AG08396 (cell line): ENCODE measurements at places on chromosomes 12 and 14.
A peak's percentile ranks its signal among the peaks of the same experiment; 100 is the strongest.

GRCh38 chr14:35682802-35683201 is 126.3 kb downstream of the RALGAPA1 start:
- no peak for DNase-seq

DNA sequence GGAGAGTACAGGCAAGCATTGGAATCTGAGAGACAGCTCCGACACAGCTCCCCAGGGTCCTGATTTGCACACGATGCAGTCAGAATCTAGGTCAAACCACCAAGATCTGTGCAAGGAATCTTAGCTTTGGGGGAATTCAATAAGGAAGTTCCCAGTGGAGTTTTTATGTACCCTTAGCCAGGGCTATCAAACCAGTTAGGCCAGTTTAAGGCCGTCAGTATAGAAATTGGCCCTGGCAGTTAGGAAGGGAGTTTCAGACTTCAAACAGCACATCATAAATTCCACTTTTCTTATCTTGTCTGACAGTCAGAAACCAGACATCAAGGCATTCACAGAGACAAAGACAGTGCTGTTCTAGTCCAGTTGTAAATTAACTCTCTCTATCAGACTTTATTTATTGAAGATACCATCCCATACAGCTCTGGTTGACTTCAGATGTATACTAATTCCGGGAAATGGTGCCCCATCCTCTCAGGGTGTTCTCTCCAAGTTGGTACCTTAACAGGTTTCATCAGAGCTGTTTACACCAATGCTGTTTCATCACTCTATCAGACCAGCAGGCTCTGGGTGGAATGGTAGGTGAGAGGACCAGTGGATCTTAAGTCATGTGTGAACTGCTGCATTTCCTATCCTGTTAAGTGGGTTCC is 157.5 kb upstream of the ATF7IP start:
- DNase-seq = no peak

- no peak for DNase-seq
Observed at GRCh38 chr14:24067133-24068082, 4.0 kb upstream of the CPNE6 start.

DNA sequence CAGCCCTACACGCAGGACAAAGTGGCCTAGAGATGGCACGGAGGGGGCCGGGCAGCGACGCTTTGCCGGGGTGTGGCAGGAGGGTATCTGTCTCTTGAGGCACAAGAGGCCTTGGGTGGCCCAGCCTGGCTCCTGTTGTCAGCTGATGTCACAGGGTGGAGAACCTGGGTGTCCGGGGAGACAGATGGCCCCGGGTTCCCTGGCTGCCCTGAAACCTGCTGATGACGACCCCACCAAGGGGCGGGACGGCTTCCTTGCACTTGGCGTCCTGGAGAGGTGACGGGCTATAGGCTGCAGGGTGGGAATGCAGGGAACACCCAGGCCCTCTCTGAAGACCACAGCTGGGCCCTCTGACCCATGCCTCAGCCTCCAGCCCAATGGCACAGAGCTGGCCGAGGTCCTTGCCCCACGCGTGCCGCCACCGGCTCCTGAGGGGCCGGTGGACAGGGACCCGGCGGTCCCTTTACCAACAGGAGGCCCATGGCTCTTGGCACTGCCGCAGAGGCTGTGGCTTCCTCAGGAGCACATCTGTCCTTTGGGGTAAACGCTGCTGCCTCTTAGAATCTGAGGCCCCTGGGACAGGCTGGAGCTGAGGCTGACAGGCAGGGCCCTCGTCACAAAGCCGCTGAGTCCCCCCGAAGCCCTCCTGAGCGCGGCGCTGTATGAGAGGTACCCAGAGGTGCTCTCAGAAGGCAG is 16.4 kb downstream of the TRMT61A start:
- no peak for DNase-seq

DNA sequence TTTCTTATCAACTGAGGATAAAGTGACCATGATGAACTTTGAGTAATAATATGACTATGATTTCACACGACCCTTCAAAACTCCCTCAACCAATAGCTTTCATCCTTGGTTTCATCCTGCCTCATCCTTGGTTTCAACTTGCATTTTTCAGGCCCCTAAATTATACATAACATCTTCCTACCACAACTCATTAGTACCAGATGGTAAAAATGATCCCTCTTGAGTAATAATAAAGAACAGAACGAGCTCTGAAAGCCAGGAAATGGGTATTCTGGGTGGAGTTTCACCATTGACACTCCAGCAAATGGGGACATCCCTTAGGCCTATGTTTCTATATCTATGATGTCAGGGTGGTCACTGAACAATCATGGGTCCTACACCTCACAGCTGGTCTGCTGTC is 72.1 kb upstream of the LMNTD1 start:
- no peak for DNase-seq

GRCh38 chr12:94875525-94875924 is 128.0 kb downstream of the NDUFA12 start:
- DNase-seq = no peak

DNA sequence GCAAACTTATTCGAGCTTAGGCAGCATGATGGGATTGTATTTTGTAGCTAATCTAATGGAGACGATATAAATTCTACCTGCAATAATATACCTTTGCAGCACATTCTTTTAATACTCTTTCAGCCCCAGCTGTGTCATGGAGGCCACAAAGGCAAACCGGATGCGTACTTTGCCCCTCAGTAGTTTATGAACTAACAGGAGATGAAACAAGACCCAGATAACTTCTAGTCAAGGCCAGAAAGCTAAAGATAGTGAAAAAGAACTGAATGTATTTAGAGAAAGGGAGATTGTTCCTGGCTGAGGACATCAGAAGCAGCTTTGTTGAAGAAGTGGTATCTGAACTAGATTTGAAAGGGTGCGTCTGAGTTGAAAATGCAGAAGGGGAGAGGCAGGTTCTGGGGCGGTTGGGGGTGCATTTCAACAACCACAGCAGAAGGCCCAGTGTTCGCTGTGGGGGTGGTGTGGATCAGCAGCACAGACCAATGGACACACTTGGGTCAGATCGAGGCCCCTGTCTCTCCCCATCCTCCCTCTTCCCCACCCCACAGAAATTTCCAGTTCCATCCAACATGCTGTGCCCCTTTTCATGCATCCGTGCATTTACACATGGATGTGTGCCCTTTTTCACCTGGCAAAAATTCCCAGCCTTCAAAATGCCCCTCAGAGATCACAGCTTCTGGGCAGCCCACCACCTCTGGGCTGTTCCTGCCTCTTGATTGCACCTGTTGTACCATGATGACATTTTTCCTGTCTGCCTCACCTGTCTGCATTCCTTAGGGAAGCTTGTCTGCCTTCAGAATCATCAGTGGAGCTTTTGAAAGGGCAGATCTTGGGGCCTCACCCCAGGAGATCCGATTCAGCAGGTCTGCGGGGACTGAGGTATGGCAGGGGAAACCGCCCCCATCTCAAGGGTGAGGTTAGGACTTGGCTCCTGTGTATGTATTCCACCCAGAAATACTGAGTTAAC is 2.2 kb downstream of the ZNF839 start:
- DNase-seq = no peak

- peak; percentile 66 for DNase-seq
Observed at GRCh38 chr12:65948320-65949008, 124.2 kb downstream of the HMGA2 start.

- DNase-seq = no peak
Observed at GRCh38 chr12:116718655-116719454, 19.0 kb downstream of the SPRING1 start.
